Cortex of kidney (tissue), 1 donor: ENCODE measurements at places on chromosomes 6 and 20.

- DNase-seq: no peak
These were observed 12.2 kb downstream of the DLL1 start for GRCh38 chr6:170278743-170279094.

GRCh38 chr20:52817511-52817910, 154.6 kb upstream of the TSHZ2 start:
- no peak for DNase-seq

DNA sequence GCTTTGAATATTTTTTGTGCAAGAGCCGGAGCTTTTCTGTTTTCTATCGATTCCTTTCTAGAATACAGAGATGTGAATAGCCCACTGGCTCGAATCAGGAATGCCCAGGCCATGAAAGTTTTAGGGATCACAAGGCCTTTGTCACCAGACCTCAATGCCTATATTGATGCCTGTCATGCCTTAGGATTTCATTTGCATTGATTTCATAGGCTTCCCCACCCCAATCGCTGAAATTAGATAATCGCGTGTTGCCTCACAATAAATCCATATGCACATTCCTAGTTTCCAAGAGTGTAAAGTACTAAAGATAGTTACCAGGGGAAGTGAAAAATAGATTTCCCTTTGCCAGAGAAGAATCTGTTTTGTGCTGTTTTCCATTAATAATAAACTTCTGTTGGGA, 150.8 kb downstream of the SASH1 start:
- DNase-seq: no peak

- DNase-seq: no peak
These were observed 6.9 kb downstream of the ZMYND8 start for GRCh38 chr20:47349365-47350180.

DNA sequence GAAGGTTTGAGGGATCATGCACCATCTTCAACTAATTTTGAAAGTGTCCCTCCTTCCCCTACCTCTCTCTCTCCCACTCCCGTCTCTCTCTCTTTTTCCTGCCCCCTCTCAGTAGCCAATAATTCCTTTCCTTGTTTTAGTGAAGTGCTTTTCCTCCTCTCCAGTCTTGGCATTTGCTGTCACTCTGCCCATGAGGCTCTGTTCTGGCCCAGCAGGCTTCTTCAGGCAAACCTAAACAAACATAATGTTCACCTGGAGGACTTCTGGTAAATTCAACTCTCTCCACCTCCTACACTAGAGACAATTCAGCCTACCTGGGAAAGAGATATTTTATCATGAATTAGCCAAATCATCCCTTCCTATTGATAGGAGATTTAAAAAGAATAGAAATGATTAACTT, 320.4 kb upstream of the RNF24 start:
- no peak for DNase-seq

GRCh38 chr20:44897133-44897532, 11.6 kb downstream of the YWHAB start:
- no peak for DNase-seq

DNA sequence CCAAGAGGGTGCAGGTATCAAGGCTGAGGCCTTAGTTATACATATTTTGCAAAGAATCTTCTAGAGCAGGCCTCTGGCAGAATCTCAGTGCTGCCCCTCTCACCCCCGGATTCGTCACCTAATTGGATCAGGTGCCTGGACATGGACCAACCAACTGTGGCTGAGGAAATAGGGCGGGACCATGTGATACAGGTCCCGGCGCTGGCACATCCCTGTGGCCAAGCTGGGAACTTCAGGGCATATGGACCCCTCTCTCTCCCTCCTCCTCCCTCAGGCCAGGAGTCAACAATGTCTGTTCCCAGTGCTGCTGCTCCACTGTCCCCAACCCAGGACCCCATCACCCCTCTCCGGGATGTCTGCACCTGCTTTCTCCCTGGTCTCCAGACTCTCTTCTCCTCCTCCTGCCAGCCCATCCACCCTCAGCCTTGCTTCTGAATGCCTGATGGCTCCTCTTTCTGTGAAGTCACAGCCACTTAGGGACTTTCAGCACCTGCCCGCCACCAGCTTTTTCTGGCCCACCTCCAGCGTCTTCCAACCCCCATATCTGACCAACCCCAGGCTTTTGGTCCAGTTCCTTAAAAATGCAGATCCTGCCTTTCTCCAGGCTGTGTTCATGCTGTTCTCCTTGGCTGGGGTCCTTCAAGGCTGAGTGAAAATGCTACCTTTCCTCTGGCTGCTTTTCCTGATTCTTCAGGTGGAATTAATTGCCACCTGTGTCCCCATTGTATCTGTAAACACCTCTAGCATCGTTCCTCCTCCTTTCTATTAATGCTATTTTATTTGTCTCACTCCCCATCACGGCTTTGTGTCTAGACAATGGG, 19.0 kb upstream of the MLN start:
- no peak for DNase-seq

DNA sequence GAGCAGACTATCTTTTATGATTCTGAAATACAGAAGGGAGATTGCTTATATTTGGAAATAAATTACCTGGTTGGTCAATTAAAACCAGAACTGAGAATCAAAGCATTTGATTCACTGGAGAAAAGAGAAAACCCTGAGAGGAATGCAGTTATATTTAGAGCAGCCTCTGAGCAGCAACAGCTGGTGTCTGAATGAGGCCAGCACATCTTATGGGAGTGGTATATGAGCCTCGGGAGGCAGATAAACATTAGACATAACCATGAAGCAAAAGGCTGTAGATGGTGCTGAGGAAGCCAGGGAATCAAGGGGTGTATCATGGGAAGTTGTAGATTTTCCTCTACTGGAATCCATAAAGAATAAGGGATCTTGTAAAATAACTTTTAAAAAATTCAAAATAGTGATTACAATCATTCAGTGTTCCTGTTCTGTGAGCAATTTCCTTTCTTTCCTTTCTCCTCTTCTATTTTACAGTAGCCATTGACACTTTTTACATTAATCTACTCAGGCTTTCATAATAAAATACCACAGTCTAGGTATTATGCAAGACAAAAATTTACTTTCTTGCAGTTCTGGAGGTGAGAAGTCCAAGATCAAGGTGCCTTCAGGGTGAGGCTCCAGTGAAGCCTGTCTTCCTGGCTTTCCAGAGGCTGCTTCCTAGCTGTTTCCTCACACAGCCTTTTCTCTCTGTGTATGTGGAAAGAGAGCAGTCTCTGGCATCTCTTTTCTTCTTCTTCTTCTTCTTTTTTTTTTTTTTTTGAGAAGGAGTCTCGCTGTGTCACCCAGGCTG, 32.8 kb upstream of the ENPP5 start:
- DNase-seq: no peak

- no peak for DNase-seq
These were observed 9.8 kb upstream of the ELOVL5 start for GRCh38 chr6:53358440-53359094.

- no peak for DNase-seq
These were observed 13.8 kb downstream of the BRD2 start for GRCh38 chr6:32982084-32982701.

DNA sequence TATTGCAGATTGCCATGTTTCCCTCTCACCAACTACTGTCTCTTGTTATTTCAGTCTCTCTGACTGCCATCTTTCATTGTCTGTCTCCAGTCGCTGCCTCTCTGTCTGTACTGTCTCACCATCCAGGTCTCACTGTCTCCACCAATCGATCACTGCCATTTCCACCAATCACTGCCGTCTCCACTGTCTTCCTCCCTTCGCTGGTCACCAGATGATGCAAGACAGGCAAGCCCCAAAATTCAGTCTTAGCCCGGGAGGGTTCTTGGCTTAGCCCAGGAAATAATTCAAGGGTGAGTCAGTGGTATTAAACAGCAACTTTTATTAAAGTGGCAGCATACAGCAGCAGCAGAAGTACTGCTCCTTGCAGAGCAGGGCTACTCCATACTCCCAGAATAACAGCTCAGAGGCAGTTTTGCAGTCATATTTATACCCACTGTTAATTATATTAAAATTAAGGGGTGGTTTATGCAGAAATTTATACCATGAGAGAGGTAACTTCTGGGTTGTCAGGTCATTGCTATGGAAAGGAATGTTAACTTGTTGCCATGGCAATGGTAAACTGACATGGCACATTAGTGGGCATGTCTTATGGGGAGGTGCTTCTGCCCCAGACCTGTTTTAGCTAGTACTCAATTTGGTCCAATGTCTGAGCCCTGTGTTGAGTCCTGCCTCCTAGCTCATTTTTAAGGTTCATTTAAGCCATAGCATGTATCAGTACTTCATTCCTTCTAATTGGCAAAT, 23.0 kb upstream of the ECHDC1 start:
- no peak for DNase-seq

DNA sequence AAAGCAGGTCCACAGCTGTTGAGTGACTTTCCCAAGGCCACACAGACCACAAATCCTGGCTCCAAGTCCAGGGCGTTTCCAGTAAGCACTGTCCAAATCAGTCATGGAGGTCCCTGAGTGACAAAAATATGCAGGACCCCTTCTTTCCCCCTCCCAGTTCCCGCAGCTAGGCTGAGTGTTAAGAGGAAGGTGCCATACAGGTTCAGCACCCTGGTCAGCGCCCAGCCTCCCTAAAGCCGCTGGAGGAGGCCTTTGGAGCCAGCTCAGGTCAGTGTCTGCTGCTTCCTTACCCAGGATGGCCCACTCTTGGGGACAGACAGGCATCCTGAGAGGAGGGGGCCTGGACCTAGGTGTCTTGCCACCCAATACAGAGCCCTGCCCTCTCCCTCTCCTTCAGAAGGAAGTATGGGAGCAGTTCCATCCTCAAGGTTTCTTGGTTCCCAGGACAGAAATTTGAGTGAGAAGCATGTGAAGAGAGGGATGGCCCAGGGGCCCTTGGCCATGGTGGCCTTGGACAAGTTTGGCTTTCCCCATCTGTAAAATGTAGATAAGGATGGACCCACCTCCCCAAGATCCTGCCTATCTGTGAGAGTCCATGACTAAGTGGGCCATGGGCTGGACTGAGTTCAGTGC, 13.2 kb downstream of the TMEM74B start:
- DNase-seq: no peak

- DNase-seq: no peak
These were observed 62.0 kb upstream of the CD93 start for GRCh38 chr20:23147964-23148730.

GRCh38 chr20:2451939-2452732, 18.5 kb downstream of the SNRPB start:
- DNase-seq: no peak

DNA sequence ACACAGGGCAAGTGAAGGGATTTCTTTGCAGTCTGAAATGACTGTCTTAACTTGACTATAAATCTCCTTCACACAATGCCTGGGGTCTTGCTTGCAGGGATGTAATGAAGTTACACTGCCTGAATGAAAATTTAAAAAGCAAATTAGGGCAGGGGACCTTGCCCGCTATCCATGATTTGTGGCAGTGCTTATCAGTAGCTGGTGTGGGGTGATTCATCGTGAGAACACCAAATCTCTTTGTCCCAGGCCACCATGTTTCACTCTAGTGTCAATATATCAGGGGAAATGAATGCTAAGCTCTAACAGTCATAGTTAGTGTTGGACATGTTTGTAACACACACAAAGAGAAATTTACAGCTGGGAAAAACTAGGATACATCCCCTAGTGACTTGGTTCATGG, 713.7 kb upstream of the EPHA7 start:
- DNase-seq: no peak

- DNase-seq: no peak
These were observed 6.9 kb upstream of the PPP1R3G start for GRCh38 chr6:5078121-5078669.

GRCh38 chr6:69775585-69775849, 21.3 kb downstream of the LMBRD1 start:
- no peak for DNase-seq

DNA sequence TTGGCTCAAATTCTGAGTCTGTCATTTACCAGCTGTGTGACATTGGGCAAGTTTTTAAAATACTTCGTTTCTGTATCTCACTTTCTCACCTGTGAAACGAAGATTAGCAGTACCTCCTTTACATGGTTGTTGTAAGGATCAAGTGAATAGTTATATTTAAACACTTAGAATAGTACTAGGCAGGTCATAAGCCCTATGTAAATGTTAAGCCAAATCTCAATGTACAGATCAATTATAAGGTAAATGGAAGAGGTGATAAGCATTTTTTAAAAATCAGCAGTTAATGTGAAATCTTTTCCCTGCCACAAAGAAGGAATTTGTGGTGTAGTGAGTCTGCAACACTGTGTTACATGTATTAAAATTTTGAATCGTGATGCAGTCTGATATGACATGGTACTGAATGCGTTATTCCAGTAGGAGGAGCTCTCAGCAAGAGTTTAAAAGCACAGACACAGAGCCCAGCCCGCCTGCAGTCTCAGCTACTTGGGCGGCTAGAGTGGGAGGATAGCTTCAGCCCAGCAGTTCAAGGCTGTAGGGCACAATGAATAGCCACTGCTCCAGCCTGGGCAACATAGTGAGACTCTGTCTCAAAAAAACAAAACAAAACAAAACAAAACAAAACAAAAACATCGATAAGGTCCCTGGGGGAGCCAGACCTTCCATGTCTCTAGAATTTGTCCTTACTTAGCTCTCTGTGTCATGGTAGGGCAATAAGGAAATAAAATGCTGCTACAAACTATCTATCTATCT, 46.0 kb downstream of the GTF2H5 start:
- no peak for DNase-seq

- DNase-seq: no peak
These were observed 44.9 kb upstream of the SUPT3H start for GRCh38 chr6:45422503-45423110.

DNA sequence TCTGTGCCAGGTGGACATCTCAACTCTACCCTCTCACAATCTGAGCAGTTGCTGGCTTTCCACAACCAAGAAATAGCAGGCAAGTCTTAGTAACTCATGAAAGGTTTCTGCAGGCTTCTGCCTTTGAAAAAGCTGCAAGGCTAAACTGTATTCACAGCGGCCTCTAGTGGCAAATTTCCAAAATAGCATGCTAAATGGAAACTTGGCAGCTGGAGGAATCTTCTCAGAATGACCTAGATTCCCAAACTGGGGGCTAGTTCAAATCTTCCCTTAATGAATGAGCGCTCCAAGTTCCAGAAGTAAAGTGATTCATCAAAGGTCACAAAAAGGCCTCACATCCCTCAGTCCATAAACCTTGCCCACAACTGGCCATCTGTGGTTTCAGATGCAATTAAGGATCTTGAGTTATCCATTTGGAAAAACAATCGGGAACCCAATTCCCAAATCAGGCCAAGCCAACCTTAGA, 11.9 kb upstream of the CPNE5 start:
- DNase-seq: no peak

GRCh38 chr6:137884149-137884909, 17.3 kb downstream of the TNFAIP3 start:
- DNase-seq: no peak

DNA sequence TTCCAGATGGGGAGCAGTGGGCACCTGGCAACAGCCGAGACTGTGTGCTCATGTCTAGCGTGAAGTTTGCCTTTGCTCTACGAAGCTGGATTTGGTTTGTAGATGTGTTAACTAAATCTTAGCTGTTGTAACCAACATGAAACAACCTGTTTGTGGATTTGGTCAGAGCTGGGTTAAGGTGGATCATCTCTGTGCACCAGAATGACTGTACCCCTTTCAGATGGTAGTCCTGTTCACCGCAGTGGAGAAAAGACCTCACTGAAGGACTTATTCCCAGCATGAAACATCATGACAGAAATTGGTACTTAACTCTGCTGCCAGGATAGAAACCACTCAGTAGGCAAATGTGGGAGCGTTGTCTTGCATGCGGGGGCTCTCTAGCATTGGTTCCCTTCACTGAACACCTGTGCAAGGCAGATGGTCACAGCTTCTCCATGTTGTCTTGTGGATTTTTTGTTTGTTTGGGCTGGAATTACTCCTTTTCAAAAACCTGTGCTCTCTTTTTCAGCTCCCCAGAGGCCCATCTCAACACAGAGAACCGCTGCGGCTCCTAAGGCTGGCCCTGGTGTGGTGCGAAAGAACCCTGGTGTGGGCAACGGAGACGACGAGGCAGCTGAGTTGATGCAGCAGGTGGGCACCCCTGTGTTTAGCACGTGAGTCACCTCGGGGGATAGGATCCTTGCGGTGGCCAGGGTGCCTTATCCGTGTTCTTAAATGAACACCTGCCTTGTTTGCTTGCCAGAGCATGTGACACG, 19.3 kb upstream of the EFCAB8 start:
- DNase-seq: no peak
